ENCODE measurements at places on chromosomes 4 and X.

GRCh38 chrX:147183161-147183560 lies 368.6 kb upstream of the CXorf51A start:
- DNase-seq, result no peak

GRCh38 chrX:123771449-123772064 lies 38.7 kb upstream of the THOC2 start:
- no peak for DNase-seq

DNA sequence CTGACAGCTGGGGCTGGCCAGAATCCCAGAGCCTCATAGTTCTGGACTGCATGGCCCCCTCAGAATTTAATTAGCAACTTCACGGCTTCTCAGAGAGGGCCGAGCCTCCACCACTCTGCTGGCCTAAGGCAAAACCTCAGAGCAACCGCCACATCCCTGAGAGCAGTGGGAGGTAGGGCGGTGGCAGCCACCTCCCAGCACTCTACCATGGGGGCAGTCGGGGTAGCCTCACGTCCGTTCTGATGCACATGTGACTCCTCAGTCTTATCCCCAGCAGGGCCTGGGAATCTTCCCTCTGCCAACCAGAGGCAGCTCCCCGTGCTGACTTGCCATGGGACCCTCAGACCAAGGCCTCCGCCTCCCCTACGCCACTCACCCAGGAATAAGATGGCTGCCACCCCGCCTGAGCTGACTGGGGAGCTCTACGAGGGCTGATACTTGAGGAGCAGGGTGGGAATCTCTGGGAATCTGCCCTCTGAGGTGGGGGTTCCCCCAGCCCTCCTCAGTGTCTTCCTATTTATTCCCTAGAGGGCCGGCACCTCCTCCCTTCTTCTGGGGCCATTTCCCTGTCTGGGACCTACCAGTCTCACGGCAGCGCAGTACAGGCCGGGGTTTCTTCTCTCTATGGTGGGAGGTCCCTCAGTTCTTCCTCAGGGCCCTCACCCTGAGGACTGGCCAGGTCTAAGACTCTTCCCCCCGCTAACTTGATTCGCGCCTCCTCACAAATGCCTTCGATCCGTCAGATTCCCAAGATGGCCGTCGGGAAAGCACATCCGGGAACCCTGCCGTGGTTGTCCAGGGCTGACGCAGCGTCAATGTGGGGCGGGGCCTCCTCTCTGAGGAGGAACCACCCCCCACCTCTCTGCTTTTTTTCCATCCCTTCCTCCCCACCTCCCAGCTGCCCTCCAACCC lies at the start of gene MAGEC2:
Gene MAGEC2, minus strand, starts transcription at position 769 of the 912 bp plus-strand sequence. CDS start 1,303 bp downstream, outside the sequence.
- DNase-seq, result no peak

- no peak for DNase-seq
Observed at GRCh38 chr4:152110780-152111179, 350.0 kb upstream of the GATB start.

- DNase-seq, result no peak
Observed at GRCh38 chr4:176360446-176360845, 40.7 kb downstream of the SPCS3 start.

DNA sequence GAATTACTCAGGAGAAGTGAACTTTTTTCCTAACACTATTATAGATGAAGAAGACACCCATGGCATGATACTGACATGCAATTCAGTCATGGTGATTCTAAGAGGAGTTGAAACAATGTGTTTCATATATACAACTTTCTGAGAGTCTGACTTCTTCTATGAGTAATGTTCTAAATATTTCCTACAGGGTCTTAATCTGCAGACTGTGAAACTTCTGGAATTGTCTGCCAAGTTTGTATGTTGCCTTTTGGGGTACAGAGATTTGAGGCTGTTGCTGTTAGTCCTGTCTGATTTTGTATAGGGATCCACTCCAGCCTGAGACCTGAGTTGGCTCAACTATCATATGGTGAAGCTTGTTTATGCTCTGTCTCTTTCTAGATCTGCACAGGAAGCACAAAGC lies 160.6 kb upstream of the GATB start:
- DNase-seq, result no peak

DNA sequence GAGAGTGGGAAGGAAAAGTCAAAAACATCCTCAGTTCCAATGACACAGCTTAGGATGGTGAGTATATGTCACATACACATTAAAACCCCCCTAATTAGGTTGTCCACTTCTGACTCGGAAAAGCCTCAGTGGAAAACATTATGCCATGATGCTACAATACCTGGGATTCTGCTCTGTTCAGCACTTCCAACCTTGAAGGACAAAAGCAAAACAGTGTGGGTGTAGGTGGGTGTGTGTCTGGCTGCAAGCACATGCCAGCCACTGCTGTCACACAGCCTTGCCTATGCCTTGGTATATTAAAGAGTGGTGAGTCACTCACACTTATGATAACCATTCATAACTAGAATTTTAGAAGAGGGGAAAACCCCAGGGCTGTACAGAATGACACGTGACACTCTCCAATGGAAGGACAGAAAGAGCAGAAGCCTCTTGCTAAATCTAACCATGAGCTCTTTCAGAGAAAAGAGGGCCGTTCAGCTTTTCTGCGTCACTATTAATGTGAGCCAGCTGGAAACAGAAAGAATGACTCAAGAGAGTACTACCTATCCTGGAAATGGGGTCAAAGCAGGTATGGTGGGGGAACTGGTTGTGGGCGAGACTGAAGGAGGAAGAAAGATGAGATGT lies 159.6 kb downstream of the TET2 start:
- no peak for DNase-seq

DNA sequence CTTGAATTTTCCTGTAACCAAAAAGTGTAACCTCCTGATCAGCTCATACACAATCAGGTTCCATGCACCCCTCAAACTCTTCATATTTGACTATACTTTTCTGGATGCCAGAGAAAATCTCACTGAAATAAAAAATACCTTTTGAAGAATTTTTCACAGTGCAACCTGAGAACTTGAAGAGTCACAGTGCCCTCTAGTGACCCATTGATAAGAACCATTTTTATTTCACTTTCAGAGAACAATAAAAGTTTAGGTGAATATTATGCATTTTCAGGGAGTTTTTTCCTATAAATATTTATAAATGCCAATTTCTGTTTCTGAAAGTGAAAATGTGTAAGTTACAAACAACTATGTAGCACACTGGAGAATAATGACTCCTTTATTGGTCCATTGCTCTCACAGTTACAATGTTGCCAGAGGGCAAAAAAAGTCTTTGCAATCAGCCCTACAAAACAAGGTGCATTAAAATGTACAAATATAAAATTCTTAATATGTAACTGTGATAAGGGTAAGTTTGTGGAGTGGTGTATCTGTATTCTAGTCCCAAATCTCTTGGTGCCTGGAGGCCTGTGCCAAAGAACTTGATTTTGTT lies 153.6 kb upstream of the INTU start:
- no peak for DNase-seq

GRCh38 chr4:73662709-73663546 lies 42.7 kb upstream of the RASSF6 start:
- DNase-seq, result no peak

- DNase-seq, result no peak
Observed at GRCh38 chr4:24810871-24811631, 15.7 kb downstream of the SOD3 start.

DNA sequence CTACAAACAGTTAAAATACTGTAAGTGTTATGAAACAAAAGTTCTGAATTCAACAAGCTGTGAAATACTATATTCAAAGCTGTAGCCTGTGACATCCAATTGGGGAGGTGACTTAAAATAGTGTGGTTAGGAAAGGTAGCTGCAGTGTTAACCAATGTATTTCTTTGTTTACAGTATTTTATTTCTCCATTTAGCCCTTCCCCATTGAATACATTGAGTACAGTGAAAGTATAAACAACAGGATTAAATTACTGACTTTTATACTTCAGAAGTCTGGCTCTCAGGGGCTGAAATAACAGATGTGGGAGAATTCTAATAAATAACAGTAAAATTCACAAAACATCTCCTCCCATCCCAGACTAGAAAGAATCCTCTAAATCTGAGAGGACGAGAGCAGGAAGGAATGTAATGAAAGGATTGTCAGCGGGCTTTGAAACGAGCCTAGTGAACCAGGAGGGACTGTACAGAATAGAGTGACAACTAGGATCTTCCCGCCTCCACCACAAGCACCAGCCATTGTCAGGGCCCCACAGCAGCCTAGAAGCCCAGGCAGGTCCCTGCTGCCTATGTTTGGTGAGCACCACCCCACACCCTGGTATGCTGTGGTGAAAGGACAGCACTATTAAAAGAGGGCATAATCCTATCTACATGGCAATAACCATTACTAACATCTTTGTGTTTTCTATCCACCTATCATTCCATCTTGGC lies 73.7 kb downstream of the SPCS3 start:
- no peak for DNase-seq

DNA sequence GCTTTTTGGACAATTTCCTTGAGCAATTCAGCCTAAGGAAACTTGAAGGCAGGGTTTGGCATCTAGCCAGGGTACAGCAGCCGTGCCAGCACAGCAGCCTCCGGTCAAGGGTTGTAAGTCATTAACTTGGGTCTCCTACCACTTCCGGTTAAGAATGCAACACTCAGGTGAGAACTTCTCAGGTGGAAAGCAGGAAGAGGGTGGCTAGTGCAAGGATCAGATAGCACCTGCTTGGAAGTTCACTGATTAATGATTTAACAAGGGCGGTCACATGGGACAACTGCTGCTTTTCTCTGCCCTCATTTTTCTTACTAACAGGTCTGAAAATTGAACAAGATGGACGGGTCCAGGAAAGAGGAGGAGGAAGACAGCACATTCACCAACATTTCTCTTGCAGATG lies 30.1 kb upstream of the SCOC start:
- DNase-seq, result no peak

GRCh38 chr4:158850800-158851644 lies 82.2 kb downstream of the FNIP2 start:
- DNase-seq, result no peak

DNA sequence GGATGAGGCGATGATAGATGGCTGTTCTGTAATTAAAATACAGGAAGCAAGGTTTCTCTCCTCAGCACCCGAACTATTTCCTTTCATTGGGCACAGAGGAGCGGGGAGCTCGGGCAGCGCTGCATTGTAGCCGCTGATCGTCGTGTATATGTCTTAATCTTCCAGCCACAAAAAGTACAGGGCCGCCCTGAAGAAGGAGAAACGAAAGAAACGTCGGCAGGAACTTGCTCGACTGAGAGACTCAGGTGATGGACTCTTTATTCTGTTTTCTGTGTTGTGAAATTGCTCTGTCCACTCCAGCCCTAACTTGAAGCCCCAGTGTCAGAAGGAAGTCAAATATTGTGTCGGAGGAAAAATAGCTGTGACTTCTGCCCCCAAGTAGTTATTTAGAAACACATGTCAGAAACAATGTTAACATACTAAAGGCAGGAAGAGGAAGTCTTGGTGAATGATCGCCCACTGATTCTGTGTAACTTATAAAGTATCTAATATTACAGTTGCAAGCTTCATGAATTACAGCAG lies 546 bp downstream of the ZRSR2 start:
- DNase-seq, result no peak

- no peak for DNase-seq
Observed at GRCh38 chrX:9656871-9657270, 108.8 kb downstream of the GPR143 start.

DNA sequence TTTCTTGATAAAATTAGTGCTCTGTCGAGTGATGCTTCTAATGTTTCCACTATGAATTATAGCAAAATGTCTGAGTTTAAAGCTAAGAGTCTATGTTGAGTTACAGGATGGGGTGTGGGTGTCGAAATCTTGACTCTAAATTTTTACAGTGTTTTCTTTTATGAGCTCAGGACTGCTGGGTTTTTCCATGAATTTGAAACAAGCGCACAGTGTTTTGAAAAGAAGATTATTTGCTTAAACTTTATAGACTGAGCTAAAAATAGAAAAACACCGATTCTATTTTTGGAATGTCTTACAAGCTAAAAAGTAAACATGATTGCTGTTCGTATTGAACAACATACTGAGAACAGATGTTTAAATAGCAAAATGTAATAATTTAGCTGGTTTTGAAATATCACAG lies 7.5 kb downstream of the PTTG2 start:
- no peak for DNase-seq

- no peak for DNase-seq
Observed at GRCh38 chr4:186806679-186807421, 83.2 kb upstream of the FAT1 start.

DNA sequence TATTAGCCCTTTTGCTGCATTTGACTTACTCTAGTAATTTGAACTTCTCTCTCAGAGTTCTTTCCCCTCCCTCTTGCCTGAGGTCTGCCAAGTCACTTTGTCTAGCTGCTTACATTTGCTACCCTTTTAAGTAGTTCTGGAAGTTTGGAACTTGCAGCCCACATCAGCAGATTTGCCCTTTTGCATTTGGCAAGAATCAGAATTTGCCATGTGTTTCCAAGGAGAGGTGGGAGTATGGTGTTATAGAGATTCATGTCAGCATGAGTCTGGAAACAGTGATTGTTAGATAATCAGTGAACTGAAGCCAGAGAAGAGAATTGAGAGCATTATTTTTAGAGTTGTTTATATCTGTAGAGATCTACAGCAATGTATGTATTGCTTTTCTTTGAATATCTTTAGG lies 52.1 kb downstream of the KLHL34 start:
- DNase-seq, result no peak

DNA sequence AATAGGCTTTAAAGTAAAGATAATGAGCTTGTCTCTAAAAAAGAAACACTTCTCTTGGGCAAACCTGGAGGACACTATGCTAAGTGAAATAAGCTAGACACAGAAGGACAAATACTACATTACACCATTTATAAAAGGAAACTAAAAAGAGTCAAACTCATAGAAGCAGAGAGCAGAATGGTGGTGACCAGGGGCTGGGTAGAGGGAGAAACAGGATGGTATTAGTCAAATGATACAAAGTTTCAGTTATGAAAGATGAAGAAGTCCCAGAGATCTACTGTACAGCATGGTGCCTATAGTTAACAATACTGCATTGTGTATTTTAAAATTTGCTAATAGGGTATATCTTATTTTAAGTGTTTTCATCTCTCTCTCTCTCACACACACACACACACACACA lies 28.5 kb downstream of the ACSL4 start:
- DNase-seq, result no peak

GRCh38 chrX:9204560-9204959 lies 170.6 kb upstream of the FAM9B start:
- no peak for DNase-seq

DNA sequence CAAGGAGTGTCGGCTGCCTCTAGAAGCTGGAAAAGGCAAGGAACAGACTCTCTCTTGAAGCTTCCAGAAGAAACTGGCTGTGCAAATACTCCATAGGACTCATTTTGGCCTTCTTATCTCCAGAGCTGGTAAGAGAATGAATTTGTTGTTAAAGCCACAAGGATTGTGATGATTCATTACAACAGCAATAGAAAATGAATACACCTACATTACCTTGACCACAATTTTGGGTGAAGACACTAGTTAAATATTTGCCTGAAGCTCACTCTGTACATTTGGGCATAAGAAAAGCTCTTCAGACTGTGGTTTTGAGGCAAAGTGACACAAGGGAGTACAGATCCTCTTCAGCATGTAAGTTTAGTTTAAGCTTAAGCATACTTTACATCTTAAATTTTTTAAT lies 134.5 kb upstream of the TLL1 start:
- DNase-seq, result no peak

GRCh38 chr4:172986114-172986513 lies 182.5 kb upstream of the GALNT7 start:
- DNase-seq, result no peak
